ENCODE measurements at places on chromosomes 2 and 18.

GRCh38 chr2:72220170-72220569, 72.5 kb upstream of the CYP26B1 start:
- peak; percentile 55 for DNase-seq

DNA sequence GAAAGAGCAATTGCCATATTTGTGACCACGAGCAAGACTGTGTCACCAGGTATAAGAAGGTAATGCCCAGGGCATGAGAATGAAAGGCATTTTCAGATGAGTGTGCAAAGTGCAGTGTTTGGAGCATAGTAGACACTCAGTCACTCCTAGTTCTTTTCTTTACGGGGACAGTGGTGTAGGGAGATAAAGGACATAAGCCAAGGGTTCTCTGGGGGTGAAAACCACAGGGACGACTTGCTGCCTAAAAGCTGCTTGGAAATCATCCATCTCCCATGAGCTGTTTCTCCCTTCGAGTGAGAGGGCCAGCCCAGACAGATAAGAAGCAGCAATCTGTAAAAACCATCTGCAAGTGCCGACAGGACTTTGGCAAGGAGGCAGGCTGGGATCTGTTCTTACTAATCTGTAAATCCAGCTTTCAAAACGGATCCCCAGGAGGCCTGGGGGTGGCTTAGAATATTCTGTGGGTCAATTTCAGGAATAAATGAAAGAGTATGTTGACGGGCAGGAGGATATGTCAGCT, 221.6 kb downstream of the LPIN1 start:
- DNase-seq, result no peak

DNA sequence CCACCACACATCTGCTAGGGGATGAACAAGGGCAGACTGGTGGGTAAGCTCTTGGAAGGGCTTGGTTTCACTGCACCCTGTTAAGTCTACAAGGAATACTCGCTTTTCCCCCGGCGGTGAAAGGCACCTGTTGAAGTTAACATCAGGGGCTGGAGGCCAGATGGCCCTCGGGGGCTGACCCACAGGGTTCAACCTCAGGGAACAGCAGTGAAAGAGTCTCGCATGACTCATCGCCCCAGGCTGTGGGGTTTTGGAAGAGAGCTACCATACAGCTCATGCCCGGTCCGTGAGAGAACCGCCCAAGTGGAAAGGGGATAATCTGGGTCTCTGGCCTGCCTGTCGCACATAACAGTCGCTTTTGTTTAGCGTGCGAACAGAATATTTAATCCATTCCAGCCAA, 748.0 kb downstream of the DPP10 start:
- no peak for DNase-seq

DNA sequence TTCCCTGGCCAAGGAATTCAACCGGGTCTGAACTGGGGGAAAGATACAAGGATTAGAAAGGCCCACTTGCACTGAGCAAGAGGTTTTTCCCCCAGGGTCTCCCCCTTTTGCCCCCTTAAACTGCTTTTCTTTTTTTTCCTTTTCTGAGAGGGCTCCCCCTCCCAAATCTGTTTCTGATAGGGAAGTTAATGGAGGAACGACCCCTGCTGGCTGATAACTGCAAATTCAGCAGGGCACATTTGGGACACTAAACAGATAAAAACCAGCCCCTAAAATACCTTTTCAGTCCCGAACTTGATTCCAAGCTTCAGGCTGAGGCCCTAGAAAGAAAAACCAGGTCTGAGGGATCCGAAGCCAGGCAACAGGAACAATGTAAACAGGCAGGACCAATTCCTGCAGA, 1012.4 kb upstream of the CRIM1 start:
- DNase-seq, result peak; percentile 30

GRCh38 chr2:196260546-196260945, 89.2 kb upstream of the STK17B start:
- DNase-seq, result no peak

DNA sequence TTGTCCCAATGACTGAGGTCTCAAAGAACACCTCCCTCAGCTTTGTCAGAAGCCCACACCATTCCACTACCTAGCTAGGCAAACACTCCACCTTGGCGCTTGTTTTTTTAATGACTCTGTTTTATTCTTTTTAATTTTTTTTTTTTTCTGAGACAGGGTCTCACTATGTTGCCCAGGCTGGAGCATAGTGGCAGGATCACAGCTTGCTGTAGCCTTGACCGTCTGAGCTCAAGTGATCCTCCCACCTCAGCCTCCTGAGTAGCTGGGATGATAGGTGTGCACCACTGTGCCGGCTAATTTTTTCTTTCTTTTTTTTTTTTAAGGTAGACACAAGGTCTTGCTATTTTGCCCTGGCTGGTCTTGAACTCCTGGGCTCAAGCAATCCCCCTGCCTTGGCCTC, 101.9 kb downstream of the SLC25A12 start:
- no peak for DNase-seq

- peak; percentile 59 for DNase-seq
These were observed 27.1 kb upstream of the TFPI start for GRCh38 chr2:187581125-187581896.

- DNase-seq, result peak; percentile 81
These were observed 197.9 kb downstream of the HRH4 start for GRCh38 chr18:24658302-24658701.

DNA sequence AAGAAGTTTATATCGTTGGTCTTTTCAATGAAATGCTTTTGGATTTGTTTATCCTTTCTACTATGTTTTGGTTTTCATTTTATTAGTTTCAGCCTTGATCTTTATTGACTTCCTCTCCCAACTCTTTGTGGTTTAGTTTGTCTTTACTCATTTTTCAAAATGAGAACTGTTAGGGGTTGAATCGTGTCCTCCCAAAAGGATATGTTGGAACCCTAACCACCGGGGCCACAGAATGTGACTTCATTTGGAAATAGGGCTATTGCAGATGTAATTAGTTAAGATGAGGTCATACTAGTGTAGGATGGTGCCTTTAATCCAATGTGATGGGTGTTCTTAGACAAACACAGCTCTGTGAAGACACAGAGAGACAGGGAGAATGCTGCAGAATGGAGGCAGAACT, 60.4 kb upstream of the IL1R2 start:
- DNase-seq, result peak; percentile 89

GRCh38 chr2:133599211-133599803, 31.0 kb upstream of the NCKAP5 start:
- no peak for DNase-seq

DNA sequence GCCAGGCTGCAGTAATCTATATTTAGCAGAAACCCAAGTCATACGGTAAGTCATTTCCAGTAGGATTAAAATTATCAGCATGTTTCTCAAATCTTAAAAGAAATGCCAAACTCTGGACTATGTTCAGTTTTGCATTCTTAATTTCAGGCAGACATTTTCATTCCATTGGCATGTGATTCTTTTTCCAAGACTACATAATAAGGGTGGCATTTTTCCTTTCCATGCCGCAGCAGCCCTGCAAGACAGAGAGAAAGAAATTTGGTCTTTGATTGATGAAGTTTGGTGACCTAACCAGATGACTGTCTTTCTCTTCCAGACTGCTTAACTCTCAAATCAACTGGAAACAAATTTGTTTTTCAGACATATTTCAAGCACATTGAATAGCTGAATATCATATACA, 118.1 kb downstream of the FHOD3 start:
- no peak for DNase-seq
